ENCODE measurements at places on chromosomes 5 and 9. TPM values are rescaled to one million over a fixed set of nuclear protein-coding genes. Genes with fewer than 3 reads are reported as not detected.

CCDC107 gene
- polyA plus RNA-seq: 65.7 TPM

MYORG gene
- polyA plus RNA-seq: 1.4 TPM

EGFLAM gene
- polyA plus RNA-seq: not detected

DNA sequence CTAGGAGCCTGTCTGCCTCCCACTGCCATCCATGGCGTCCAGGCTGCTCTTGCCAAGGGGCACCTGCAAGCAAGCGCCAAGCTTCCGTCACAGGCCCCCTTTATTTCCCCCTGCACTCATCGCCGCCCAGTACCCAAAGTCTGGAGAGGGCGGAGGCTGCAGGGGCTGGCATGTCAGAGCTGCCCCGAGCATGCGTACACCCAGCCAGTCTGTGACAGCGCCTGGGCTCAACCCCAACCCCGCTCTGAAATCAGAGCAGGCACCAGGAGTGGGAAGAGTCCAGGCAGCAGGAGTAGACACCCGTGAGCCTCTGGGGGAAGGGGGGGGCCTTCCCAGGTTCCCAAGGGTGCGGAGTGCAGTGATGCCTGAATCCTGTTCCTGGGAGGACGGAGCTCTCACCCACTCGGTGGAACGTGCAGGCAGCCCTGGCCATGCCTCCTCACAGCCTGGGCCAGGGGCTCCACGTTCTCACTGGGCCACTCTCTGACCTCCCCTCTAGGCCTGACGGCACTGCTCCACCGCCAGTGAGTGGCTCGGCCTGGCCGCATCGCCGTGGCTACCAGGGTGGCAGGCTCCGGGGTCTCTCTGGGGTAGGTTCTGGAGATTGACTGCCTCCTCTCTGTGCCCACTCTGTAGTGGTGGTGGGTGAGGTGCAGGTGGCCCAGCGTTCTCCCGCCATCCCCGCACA is 469.0 kb downstream of the CDH9 start:
- no peak for DNase-seq

DNA sequence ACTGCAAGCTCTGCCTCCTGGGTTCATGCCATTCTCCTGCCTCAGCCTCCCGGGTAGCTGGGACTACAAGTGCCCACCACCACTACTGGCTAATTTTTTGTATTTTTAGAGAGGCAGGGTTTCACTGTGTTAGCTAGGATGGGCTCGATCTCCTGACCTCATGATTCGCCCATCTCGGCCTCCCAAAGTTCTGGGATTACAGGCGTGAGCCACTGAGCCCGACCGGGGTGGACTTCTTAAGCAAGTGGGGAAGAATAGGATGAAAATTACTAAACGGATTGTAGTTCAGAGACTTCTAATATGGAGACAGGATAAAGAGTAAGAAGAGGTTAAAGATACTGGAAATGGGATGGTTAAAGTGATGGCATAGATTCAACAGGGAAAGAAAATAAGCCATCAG is 132.3 kb upstream of the IRX2 start:
- no peak for DNase-seq

DNA sequence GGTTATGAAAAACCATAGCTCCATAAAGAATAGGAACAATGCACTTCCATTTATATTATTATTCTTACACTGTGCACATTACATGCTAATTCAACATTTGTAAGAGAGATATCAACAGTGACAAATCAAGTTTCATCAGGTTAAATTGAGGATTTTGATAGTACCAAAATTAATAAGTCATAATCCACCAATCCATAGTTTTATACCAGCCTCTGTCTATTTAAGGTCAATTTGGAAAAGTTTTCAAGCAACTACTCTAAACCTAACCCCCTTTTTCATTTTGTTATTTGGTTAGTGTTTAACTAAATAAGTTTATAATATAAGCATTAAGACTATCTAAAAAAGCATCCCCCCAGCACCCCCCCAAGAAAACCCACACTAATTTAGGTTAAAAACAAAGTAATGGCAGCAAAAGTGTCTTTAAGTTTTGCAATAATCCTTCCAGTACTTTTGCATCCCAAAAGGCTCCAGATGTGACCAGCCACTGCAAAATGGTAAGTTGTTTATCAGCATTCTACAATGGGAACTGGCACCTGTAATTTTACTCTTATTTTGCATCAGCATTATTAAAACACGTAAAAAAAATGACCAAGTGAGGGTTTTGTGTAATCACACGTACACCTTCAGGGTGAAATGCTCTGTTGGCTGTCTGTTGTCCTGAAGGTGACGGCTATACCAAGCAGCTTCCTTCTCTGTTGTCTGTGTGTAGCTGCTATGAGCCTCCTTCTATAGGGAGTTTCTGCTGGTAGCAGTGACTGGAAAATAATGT is 36.8 kb upstream of the SSBP2 start:
- DNase-seq: no peak

All from naive thymus-derived CD4-positive, alpha-beta T cell (primary cell).